Upper lobe of right lung (tissue), 1 donor: ENCODE measurements at places on chromosomes 4 and X. TPM values are rescaled to one million over a fixed set of nuclear protein-coding genes. Genes with fewer than 3 reads are reported as not detected.

CSAG3 gene
- not detected for total RNA-seq

HAND2 gene
- not detected for total RNA-seq

PACRGL gene
- 17.4 TPM for total RNA-seq

SH3RF1 gene
- 33.8 TPM for total RNA-seq

EXOC1 gene
- 32.9 TPM for total RNA-seq
